ENCODE measurements at places on chromosomes 2 and 18.

DNA sequence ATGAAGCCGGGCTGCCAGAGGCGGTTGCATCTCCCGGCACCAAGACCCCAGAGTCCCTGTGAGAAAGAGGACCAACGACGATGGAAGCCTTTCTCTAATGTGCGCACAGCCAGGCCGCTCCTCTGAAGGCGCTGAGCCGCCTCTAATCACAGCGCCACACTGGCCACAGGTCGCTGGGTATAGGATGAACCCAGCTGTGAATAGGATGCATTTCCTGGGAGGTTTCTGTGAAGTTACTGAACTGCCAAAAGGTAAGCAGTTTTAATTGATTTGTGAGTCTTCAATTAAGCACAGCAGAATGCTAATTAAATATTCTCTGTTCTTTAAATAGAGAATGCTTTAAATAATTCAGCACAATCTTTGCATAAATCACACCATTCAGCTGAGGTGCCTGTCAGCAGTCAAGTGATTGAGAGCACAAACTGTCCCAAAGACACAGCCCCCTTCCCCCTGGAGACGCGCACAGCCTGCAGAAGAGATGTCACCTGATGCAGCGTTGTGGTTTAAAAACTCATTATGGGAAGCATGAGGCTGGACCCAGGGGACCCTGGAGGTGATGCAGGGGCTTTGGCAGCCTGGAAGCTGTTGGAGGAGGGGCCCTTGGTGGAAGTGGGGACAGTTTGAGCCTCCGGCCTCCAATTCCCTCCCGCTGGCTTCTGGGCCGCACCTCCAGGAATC, 98.1 kb downstream of the RTP5 start:
- DNase-seq = no peak

DNA sequence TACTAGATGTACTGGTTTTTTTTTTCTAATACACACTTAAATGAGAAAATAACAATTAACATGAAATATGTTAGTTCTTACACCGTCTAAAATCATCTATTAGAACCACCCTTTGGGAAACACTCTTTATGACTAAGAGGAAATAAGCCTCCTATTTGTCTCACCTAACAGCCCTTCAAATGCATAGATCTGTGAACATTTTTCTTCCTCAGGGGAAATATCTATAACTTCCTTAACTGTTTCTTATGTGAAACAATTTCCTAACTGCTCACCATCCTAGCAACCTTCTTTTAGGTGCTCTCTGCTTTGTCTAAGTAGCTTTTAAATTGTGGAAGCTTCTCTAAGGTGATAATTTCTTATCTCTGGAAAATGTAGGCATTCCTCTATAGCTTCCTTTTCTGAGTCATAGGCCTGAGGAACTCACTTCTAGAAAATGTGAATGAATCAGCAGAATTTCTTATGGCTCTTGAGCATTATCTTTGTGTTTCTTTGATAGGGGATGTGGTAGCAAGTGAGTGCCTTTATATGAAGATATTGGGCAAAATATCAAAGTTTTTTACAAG, 56.1 kb downstream of the CNTNAP5 start:
- no peak for DNase-seq

DNA sequence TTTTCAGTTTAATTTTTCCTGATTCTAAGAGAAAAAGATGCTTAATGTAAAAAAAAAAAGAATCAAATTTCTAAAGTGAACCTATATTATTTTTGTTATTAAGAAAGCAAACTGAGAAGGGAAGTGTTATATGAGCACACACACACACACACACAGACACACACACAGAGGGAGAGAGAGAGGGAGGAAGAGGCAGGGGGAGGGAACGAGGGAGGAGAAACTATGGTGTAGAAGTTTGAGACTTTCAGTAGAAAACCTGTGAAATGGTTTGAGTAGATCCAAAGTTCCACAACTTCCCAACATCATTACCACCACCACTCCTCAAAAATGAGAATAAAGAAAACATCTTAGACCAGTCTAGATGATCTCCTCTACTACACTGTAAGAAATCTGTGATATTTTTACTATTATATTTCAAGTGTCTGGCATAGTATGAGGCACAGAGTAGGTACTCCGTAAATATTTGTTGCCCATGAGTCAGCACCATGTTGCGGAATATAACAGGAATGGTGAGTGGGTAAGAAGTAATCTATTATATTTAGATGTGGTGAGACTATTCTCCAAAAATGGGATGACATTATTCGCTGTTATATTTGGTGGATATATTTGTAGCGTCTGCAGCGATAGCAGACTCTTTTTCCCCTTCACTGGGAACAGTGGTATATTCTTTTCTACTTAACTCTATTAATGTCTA, 149.4 kb upstream of the DNMT3A start:
- DNase-seq = no peak

GRCh38 chr2:190190507-190191162, 128.1 kb upstream of the MSTN start:
- no peak for DNase-seq

- DNase-seq = no peak
These were observed 177.9 kb upstream of the SETBP1 start for GRCh38 chr18:44502790-44503189.

DNA sequence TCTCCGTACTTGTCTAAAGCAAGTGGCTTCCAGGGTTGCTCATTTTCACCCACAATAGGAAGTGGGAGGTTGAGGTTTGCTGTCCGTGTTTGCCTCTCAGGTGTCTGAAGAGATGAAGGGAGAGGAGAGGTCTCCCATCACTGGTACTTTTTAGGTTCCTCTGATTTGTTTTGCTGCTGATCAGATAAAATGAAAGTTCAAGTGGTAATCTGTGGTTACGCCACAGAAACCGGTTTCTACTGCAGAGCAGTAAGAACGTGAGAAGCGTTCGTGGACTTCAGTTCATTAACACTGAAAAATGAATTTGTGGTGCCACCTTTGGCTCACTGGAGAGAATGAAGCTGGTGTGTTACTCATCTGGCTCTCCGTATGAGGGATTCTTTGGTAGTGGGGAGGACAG, 118.2 kb downstream of the GBX2 start:
- no peak for DNase-seq

- no peak for DNase-seq
These were observed 118.0 kb downstream of the RHBDD1 start for GRCh38 chr2:226953826-226954225.

All from activated CD8-positive, alpha-beta memory T cell treated with anti-CD3 and anti-CD28 coated beads for 24 hours (primary cell).